ENCODE measurements at places on chromosomes 1 and 21.

- no peak for DNase-seq
Measured at GRCh38 chr1:114002492-114003239, 23.4 kb downstream of the OLFML3 start.

DNA sequence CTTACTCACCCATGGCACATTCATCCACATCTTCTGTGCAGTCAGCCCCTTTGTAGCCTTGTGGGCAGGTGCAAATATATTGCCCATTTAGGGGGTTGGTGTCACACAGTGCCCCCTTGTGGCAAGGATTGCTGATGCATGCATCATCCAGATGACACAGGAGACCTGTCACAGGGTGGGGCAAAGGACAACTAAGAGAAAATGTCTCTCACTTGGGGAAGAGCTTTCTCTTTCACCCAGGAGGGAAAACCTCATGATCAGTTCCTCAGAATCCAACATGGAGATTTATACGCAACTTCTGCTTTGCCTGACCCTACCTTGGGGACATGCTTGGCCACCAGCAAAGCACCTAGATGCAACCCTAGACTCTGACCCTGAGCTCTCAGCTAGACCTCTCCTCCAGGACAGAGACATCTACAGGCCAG is 71.8 kb upstream of the ADAM30 start:
- peak; percentile 69 for DNase-seq

- no peak for DNase-seq
Measured at GRCh38 chr1:153348511-153349362, at the start of gene PGLYRP4. Gene PGLYRP4 (minus strand): TSS chr1:153348841. CDS start chr1:153347932, 909 bp downstream.

- DNase-seq = no peak
Measured at GRCh38 chr1:75438355-75438754, 172.6 kb downstream of the SLC44A5 start.

- no peak for DNase-seq
Measured at GRCh38 chr1:156196445-156196844, 2.5 kb downstream of the SLC25A44 start.
